EL (cell line): ENCODE measurements at places on chromosomes 6 and 20.

DNA sequence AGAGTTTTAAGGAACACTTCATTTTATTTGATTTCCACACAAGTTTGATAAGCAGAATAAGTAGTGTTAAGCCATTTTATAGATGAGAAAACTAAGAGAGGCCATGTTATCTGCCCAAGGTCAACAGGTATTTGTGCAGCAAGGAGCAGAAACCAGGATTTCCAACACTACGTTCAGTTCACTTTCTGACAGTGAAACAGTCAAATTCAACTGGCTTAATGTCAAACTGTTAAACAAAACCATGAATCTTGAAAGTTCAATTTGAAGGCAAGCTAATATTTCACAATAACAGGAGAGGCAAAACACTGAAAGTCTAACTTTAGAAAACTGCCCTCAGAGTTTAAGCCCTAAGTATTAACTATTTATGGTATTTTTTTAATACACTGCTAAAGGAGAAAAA, 32.6 kb downstream of the DTNBP1 start:
- DNase-seq: no peak

DNA sequence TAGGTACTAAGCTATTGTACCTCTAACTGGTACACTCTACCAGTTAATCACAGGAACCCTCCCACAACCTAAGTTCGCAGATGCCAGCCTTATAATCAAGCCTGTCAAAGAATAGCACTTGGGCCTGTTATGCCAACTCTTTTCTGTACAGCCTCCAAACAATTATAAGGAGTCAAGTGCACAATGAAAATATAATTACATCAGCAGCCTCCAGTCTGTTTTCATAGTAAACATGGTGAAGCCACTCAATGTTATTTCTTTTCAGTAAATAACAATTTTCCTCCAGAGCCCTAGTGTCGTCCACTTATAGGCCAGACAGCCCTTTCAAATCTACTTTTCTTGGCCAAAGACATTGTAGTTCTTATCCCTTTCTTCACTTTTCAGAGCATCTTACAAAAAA, 82.7 kb upstream of the CARMIL1 start:
- DNase-seq: no peak

DNA sequence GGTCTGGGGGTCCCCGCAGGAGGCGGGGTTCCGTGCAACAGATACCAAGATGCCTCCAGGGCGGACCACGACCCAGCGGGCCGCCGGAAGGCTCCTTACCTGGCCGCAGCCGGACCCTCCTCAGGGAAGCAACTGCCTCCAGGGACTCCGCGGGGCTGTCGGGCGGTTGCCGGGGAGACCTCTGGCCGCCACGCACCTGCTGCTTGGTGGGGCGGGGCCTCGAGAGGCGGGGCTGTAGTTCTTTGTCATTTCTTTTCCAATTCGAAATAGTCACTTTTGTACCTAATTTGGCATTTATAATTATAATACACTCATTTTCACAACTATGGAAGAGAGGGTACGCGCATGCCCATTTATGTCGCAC, 647 bp downstream of the AK9 start:
- peak; percentile 13 for DNase-seq

DNA sequence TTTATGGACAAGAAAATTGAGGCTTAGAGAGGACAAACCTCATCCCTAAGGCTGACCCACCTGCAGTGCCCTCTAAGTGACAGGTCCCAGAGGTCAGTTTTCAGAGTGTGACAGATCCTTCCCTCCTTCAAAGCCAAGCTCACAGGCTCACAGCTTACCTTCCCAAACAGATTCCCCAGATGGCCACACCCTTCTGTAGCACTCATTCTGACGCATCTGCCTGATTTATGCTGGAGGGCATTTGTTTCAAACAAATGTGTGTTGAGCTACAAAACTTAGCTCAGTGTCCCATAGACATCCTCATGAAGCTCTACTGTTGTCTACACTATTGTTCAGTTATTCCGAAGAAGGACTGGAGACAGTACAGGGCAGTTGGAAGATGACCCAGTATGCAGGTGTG, 60.6 kb upstream of the RIN2 start:
- no peak for DNase-seq

- peak; percentile 13 for DNase-seq
These were observed 143.7 kb downstream of the TENT5A start for GRCh38 chr6:81608776-81609175.

DNA sequence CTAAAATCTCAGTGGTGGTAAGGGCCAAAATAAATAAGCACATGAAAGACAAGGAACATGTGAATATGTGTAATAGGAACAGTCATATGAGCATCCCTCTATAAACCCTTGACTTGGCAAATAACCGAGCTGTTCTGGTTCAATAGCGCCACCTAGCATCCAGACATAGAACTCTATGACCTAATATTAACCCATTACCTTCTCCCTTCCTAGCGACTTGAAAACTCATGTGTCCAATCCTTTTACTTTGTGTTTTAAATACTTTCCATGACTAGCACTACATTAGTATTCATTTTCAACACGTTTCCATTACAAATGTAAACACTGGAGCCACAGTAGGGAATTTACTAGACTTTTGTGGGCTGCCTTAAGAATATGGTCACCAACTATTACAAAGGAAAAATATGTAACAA, 279.7 kb downstream of the UST start:
- DNase-seq: peak; percentile 94

DNA sequence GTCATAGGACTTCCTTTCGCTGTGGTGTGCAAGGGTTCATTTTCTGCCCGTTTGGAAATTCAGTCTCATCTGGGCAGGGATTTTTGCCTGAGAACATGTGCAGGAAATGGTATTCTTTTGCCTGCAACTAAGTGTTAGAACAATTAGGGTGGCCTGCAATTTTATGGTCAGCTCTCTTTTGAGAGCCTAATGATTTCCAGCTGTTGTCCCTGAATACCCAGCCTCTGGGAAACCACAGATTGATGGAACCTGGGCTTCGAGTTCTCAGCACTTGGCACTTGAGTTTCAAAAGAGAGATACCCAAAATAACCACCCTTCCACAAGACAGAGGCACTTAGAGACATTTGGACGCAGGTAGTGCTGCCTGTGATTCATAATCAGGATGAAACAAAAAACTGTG, 217.2 kb upstream of the FOXA2 start:
- peak; percentile 19 for DNase-seq

- DNase-seq: no peak
These were observed 39.5 kb downstream of the UBE2V1 start for GRCh38 chr20:50073500-50073899.

GRCh38 chr20:35111141-35111888, 18.7 kb upstream of the TRPC4AP start:
- peak; percentile 90 for DNase-seq

GRCh38 chr6:158087224-158087867, 80.7 kb downstream of the SERAC1 start:
- no peak for DNase-seq

GRCh38 chr6:31614075-31614619, 887 bp upstream of the AIF1 start:
- DNase-seq: no peak
